Hematopoietic multipotent progenitor cell treated with erythropoietin and hydrocortisone succinate and interleukin-3 and kit ligand, for 17 days (in vitro differentiated cells): ENCODE measurements at places on chromosomes 16 and 17.

GRCh38 chr16:4369007-4369733 lies 2.5 kb upstream of the VASN start:
- DNase-seq: no peak

DNA sequence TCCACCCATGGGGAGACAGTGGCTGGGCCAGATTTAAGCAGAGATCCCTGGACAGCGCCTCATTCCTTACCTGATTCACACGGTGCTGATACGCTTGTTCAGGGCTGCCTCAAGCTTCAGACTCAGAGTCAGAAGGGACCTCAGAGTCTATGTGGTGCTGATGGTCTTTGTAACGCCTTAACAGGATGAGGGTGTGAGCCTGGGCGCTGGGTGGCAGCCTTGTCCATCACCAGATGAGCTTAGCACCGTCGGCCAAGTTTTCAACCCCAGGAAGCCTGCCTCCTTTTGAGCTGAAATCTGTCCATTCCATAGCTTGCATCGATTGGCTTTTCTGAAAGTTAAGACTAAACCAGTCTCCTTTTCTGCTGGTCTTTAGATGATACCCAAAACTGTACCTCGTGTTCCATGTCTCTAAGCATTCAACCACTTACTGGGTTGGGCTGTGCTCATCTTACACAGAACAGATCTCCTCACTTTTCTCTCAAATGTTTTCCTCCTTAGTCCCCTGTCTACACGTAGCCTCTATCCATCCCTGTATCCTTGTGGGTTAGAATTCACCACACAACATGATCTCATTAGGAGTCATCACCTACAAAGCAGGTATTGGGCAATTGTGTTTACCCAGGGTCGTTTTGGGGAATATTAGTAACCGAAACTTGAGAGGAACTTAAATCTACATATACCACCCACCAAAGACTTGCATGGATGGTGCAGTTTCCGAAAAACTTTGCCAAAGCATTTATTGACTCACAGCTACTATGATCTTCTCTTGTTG lies 573.4 kb downstream of the CDH13 start:
- no peak for DNase-seq

DNA sequence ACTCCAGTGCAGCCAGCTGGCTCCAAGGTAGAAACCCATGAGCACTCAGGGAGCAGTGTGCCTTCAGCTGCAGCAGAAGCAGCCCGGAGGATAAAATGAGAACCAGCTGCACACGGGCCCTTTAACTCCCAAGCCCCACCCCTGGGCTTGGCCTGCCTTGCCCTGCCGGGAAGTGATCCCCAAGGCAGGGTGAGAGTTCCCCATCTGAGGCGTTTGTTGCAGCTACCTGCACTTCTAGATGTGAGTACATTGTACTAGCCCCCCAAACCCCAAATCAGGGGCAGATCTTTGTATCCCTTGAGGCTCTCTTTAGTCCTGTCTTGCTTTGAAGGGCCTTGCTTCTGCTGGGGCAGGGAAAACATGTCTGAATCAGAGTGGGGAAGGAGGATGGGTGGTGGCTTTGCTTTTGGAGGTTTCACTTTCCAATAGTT lies at the start of gene MVP:
Gene MVP (plus strand): TSS at position 192 of the 431 bp plus-strand sequence. CDS start 10,088 bp downstream, outside the sequence.
- peak; percentile 66 for DNase-seq

DNA sequence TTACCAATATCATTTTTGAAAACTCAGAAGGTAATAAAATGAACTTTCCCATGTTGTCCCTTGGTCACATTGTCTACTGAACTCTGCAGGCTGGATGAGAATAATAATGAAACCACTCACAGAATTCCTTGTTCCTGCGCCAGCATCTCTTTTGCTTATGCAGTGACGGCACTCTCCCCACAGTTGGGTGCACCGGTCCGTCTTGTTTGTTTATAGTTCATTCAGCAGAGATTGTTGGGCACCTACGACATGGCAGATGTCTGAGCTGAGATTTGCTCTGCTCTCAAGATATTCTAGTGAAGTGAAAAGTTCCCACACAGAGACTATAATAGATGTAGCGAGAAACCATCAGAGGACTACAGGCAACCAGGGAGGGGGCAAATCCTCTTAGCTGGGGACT lies 375.7 kb upstream of the CDH11 start:
- no peak for DNase-seq

GRCh38 chr16:641326-642188 lies at the start of gene MCRIP2:
Gene MCRIP2 (plus strand): TSS chr16:641828. CDS start chr16:641992, 164 bp downstream.
- DNase-seq: peak; percentile 60

DNA sequence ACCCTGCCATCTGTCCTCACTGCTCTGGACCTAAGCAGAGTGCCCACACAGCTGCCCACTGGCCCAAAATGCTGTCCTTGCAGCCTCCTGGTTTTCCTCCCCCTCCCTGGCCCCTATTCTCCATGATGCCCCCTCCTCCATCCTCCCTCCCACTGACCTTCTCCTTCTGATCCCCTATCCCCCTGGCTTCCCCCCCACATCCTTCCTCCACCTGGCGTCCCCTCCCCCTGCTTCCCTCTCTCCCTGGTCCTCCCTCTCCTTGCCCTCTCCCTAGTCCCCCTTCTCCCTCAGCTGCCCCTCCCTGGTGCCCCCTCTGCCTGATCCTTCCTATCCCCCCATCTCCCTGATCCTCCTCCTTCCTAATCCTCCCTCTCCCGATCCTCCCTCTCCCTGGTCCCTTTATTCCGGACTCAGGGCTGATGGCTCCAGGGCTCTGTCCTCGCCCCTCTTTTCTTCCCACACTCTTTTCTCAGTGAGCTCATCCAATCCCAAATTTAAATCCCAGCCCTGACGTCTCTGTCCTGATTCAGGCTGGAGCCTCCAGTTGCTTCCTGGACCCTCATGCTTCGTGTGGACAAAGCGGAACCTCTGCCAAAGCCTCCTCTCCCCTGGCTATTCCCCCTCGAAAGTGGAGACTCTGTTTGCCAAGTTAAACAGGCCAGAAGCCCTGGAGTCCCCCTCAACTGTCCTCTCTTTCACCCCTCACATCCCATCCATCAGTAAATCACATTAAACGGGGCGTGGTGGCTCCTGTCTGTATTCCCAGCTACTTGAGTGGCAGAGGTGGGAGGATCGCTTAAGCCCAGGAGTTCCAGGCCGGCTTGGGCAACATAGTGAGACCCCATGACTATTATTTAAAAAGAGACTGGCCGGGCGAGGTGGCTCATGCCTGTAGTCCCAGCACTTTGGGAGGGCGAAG lies 18.1 kb upstream of the RHBDF2 start:
- no peak for DNase-seq

GRCh38 chr16:69748694-69749345 lies 5.9 kb downstream of the NOB1 start:
- DNase-seq: no peak

- no peak for DNase-seq
Measured at GRCh38 chr17:76174037-76174436, 33.0 kb upstream of the FOXJ1 start.

DNA sequence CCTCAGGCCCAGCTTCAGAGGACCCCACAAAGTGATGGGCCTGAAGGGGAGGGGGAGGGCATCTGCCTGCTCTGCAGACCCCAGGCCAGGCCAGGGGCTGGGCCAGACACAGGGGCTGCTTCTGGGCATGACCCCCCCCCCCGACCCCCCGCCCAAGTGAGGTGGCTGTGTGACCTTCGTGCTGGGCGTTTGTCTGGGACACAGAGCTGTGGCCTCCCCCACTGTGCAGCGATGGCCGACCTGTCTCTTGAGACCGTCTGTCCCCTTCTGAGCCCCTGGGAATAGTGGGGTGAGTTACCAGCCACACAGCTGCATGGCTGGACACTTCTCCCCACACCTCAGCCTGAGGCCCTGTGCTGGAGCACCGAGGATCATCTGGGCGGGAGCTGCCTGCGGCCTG lies 34.8 kb upstream of the GNG13 start:
- DNase-seq: no peak

DNA sequence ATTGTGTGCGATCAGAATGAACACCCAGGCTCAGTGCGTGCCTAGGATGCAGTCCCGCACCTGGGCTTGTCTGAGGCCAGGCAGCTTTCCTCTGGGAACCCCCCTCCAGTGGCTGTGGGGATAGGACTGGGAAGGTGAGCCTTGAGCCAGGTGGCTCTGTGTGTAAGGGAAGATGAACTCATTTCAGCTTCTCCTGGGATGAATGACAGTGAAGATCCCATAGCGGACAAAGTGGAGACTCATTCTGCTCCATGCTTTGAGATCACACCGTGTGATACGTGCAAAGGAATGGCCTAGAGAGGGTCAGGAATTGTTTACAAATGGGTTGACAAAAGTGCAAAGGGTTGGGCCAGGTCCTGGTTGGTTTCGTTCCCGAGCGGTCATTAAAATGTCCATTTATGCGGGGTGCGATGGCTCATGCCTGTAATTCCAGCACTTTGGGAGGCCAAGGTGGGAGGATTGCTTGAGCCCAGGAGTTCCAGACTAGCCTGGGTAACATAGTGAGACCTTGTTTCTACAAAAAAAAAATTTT lies 15.8 kb downstream of the GPRC5C start:
- no peak for DNase-seq

- no peak for DNase-seq
Measured at GRCh38 chr16:73916829-73917594, 379.6 kb upstream of the PSMD7 start.
